ENCODE measurements at places on chromosomes 13 and 19.

- DNase-seq: peak; percentile 45
These were observed 33.6 kb downstream of the NAXD start for GRCh38 chr13:110648848-110649421.

- no peak for DNase-seq
These were observed 1.7 kb downstream of the ANKRD24 start for GRCh38 chr19:4183967-4184717.

GRCh38 chr19:44878120-44878865 is 12.8 kb upstream of the TOMM40 start:
- DNase-seq: no peak

DNA sequence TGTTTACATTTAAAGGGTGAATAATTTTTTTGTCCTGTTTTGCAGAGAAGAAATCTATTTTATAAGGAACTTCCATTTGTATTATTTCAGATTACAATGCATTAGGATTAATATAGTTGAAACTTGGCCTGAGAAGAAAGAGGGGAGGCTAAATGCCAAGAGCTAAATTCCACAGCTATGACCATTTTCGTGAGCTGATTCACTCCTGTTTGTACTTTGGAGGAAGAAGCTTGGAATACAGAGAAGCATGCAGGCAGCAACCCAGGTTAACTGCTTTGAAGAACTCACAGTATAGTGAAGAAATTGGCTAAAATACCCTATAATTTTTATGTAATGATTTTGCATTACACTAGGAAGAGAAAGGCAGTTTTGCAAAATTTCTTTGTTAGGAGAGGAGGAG is 309.4 kb upstream of the KLF12 start:
- DNase-seq: no peak

DNA sequence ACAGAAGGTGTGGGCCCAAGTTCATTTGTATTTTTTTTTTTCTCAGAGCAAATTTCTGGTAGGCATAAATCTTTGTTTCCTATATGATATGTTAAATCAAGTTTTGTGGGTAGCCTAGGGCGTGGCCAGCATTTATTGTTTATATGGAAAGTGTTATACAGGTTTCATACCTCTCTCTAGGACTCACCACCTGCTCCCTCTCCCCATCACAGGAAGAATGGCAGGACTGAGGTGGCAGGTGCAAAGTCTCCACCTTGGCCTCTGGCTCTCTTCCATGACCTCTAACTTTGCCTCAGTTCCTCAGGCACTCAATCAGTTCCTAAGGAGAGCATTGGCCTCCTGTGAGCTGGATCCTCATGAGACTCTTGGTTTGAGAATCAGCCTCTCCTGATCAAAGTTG is 172.3 kb upstream of the TSC22D1 start:
- no peak for DNase-seq
